COR-L47 (cell line): ENCODE measurements at places on chromosomes 13 and 19.

DNA sequence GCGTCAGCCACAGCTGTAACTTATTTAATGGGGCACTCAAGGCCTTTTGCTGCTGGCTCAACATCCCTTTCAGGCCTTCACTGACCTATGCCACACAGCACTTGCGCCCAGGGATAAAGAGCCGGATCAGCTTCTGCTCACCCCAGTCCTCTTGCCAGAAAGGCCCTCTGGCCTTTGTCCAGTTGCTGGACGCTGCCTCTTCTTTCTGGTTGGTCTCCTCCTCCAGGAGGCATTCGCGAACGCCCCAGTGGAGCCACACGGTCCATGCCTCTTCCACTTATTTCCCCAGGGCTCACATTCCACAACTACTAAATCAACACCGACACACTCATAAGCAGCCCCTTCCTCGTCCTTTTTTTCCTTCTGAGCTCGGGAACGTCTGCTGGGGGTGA is 3.7 kb upstream of the ZNF329 start:
- no peak for DNase-seq

GRCh38 chr13:101695870-101696516 is 243.5 kb downstream of the ITGBL1 start:
- DNase-seq = no peak

DNA sequence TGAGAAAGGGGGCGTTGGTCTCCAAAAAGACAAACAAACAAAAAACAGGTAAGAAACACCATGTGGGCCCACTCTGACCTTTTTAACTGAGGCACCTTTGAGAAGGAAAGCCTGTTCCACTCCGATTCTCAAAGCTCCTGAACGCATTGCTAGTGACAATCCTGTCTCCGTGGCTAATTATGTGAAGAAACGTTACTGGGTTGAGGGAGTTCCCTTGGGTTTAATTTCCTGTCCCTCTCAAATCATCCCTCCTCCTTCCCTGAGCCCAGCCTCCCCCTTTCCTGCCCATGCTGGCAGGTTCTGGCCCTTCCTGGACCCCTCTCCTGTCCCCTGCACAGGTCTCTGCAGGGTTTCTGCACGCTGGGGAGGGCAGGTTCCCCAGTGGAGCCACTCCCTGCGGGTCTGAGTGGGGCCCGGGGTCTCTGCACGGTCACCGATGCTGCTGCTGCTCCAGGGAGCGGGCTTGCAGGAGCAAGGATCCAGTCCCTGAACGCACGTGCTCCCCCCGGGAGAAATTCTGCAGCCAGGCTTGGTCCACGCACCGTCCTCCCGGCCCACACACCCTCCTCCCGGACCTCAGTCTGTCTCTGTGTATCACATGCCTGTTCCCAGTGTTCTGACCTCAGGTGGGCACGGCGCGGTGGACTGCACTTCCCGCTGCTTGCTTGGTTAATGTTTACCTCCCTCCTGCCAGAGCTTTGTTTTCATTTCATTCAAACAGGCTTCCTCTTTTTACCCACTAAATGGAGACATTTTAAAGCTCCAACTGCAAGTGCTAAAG is 76.4 kb upstream of the MCF2L start:
- DNase-seq = peak; percentile 74

DNA sequence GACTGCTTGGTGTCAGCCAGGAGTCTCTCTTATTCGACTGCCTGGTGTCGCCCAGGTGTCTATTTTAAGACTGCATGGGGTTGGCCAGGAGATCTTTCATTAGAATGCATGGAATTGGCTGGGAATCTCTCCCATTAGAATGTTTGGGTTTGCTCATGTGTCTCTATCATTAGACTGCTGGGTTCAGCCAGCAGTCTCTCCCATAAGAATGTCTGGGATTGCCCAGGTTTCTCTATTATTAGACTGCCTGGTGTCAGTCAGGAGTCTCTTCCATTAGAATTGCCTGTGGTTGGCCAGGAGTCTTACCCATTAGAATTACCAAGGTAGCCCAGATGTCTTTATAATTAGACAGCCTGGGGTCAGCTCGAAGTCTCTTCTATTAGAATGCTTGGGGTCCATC is 1496.0 kb downstream of the UQCRFS1 start:
- DNase-seq = no peak

DNA sequence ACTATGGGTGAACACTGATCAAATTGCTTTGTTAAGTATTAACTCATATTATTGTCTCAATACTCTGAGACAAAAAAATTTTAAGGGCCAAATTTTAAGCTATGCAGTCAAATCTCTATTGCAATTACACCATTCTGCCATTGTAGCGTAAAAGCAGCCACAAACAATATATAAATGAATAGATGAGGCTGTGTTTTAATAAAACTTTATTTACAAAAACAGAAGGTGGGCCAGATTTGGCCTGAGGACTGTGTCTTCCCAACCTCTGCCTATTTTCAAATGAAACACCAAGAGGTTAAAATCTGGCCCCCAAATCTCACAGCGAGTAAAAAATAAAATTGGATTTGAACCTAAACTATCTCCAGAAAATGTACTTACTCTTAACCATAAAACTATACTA is 51.7 kb downstream of the MBD3L2B start:
- DNase-seq = no peak

GRCh38 chr13:50645092-50645491 is 198.4 kb downstream of the DLEU7 start:
- DNase-seq = no peak

GRCh38 chr13:36421447-36421846 is 10.8 kb upstream of the CCNA1 start:
- DNase-seq = no peak

GRCh38 chr19:35170359-35171061 is 16.0 kb downstream of the FXYD5 start:
- no peak for DNase-seq

DNA sequence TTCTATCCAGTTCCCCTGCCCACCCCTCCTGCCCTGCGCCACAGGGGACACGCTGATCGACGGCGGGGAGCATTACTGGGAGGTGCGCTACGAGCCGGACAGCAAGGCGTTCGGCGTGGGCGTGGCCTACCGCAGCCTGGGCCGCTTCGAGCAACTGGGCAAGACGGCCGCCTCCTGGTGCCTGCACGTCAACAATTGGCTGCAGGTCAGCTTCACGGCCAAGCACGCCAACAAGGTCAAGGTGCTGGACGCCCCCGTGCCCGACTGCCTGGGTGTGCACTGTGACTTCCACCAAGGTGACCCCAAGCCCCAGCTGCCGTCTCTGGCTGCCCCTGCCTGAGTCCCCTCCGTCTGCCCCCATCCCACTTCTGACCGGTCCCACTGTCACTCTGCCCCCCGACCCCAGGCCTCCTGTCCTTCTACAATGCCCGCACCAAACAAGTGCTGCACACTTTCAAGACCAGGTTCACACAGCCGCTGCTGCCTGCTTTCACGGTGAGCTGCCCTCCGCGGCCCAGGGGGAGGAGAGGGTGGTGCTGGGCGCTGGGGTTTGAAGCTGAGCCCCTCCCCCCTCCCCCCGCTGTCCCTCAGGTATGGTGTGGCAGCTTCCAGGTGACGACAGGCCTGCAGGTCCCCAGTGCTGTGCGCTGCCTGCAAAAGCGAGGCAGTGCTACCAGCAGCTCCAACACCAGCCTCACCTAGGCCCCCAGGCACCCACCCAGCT is 15.5 kb downstream of the STAP2 start:
- no peak for DNase-seq

DNA sequence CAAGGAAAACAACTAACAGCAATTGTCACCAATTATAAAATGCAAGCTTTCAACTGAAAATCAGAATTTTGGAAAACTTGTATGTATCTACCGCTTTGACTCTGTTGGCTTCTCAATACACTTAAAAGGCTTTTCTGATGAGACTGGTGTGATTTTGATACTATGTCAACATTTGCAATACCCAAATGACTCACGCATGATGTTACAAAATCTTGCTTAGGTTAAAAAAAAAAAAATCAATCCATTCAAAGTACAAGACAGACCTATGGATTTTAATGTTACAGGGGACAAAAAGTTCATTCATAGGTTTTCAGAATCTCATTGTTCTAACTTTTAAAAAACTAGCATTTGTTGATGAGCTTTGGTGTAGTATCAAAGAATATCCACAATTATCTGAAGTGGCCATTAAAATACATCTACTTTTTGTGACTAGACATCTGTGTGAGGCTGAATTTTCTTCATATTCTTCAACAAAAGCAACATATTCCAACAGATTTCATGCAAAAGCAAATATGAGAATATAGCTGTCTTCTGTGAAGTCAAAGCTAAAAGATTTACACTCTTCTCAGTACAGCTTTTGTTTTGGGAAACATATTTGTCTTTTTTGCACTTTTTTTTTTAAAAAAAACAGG is 10.7 kb downstream of the ELF1 start:
- no peak for DNase-seq

- DNase-seq = peak; percentile 75
These were observed 926 bp upstream of the HNRNPUL1 start for GRCh38 chr19:41263042-41263849.
